Tibial nerve (tissue), 4 donors: ENCODE measurements at places on chromosomes 2 and 18.

DNA sequence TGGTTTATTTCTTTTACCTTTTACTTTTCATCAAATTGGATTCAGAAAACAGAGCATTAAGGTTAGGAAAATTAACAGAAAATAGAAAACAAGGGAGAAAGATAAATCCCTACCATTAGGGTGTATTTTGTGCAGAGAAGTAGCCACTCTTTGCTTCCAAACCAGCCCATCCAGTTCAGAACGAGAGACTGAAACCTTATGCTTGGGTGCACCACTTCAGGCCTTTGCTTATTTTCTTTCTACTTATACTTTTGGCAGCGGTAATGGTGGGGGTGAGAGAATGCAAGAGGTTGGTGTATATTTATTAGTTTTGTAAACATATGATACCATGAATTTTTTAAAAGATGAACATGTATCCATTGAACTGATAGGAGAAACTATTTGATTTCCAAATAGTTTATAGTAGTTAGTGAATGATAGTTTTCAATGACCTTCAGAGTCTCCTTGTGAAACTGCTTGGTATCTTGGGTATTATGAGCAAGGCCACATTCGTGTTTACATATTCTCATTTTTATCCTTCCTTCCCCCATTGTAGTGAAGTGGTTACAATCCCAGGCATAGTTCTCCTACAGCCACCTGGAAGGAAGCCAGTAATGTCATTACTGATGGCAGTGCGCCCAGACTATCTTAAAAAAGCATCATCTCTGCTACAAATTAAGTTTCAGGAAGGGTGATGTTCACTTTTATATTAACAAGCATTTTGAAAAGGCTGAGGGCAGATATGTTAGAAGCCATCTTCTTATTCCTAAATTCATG, 60.8 kb downstream of the MFSD6 start:
- peak; percentile 63 for DNase-seq

DNA sequence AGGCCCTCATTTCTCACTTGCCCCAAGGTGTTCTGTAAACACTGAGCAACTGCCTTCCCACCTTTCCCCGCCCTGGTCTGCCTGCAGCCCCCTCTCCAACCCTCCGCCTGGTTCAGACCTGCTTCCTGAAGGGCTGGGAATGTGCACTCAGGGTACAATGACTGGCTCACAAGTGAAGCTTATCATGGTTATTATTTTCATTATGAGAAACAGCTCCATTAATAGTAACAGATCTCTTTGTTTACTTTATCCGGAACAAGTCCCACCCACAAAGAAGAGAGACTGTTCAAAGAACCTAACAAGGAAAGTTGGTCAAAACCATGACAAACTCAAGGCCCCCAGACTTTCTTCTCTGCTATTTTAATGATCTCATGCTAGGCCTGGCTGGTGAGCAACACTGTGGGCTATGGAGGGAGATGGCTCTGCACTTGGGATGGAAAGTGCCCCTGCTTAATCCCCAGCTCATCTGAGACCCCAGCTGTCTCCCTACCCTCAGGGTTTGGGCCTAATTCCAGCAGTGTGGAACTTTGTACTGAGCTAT, 36.7 kb downstream of the ARHGAP25 start:
- DNase-seq, result no peak

- DNase-seq, result no peak
These were observed 58.8 kb downstream of the FECH start for GRCh38 chr18:57527556-57528229.

DNA sequence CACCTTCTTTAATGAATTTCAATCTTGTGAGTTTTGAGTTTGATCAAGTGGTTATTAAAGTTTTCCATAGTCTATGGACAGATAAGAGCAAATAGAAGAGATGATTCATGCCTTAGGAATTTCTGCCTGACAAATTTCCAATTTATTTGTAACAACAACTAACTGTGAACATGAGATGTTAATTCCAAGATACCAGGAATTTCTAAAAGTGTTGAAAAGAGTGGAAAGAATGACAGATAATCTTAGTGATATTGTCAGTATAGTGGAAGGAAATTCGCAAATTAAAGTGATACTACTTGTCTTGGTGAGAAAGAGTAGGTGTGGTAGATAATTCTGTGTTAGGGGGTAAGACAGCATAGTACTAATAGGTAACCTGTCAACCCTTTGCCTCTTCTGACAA, 82.4 kb downstream of the AGPS start:
- DNase-seq, result no peak

GRCh38 chr18:41406834-41407233, 548.2 kb upstream of the PIK3C3 start:
- DNase-seq, result no peak

GRCh38 chr2:231111987-231112386, 12.9 kb downstream of the HTR2B start:
- DNase-seq, result no peak

DNA sequence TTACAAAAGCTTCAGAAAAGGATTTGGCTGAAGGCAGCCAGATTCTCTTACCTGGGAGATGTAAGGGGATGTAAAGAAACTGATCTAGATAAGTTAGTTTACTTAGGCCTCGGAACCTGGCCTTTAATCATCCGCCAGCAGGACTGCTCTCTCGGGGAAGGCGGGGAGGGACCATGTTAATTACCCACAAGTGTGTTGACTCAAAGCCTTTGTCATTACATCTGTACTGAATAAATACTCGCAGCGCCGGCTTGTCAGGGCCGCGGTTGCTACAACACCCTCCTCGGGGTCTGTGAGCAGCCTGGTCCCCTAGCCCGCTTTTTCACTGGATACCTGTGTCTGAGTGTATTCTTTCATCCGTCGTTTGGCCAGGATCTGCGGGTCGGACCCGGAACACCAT, 6.7 kb downstream of the CHMP3 start:
- no peak for DNase-seq

DNA sequence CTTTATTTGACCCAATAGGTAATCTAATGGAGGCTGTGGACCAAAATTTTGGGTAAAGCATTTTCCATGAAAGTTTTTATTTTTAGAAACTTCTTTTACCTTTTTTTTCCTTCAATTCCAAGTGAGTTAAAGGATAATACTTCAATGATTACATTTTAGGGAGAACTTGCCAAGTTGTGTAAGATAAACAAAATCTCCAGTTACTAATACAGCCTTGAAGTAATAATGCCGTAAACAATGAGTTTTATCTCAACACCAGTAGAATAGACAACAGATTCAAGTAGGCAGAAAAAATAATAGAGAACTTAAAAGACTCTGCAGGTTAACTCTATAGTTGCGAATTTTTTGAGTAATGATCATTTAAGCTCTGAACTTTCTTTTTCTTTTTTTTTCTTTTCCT, 807.4 kb downstream of the CNTNAP5 start:
- no peak for DNase-seq

- DNase-seq, result no peak
These were observed 316 bp downstream of the WDR12 start for GRCh38 chr2:202911203-202911511.

GRCh38 chr2:46339676-46340459, 42.7 kb downstream of the EPAS1 start:
- DNase-seq, result no peak

GRCh38 chr2:109351164-109351756, 222.3 kb downstream of the SH3RF3 start:
- no peak for DNase-seq

- peak; percentile 61 for DNase-seq
These were observed at the start of gene PLEK for GRCh38 chr2:68365087-68365486. PLEK (plus strand) TSS chr2:68365282; CDS start chr2:68365352, 70 bp downstream.

DNA sequence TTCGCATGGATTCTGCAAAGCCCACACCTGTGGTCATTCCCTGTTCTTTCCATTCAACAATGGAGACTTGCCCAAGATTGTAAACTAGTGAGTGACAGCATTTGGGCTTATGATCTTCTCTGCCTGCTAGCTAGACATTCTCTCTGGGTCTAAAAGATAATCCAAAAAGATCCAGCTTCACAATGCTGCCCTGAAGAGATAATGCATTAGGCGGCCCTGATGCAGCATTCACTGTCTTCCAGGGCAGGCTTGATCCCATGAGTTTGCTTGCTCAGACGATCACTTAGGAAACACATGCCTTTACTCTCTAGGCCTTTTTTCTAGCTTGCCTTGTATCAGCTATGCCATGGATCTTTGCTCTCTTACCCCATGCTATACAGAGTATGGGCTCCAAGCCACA, 196.1 kb downstream of the SETBP1 start:
- DNase-seq, result no peak

DNA sequence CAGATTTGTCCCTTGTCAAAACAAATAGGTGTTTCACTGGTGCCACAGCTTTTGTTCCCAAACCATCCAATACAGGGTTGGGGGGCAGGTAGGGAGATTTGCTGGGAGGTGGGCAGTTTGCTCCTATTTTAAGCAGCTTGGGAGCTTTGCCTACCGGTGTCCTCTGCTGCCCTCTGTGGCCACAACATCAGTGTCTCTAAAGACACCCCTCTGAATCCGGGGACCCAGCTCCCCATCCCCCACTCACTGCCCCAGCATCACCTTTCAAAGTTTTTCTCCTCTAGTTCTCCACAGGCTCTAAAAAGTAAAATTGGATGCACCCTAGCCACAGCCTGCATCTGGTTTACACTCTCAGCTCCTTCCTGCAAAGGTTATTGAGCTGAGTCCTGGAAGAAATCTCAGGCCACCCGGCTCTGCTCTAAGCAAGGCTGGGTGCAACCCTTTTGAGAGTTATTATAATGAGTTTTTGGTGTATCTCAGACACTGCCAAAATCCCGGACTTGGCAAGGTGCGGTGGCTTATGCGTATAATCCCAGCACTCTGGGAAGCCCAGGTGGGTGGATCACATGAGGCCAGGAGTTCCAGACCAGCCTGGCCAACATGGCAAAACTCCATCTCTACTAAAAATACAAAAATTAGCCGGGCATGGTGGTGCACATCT, 2.9 kb upstream of the EPAS1 start:
- DNase-seq, result no peak

- no peak for DNase-seq
These were observed 45.4 kb downstream of the TTN start for GRCh38 chr2:178761759-178762371.

GRCh38 chr2:32624812-32625211, 3.0 kb upstream of the TTC27 start:
- no peak for DNase-seq

DNA sequence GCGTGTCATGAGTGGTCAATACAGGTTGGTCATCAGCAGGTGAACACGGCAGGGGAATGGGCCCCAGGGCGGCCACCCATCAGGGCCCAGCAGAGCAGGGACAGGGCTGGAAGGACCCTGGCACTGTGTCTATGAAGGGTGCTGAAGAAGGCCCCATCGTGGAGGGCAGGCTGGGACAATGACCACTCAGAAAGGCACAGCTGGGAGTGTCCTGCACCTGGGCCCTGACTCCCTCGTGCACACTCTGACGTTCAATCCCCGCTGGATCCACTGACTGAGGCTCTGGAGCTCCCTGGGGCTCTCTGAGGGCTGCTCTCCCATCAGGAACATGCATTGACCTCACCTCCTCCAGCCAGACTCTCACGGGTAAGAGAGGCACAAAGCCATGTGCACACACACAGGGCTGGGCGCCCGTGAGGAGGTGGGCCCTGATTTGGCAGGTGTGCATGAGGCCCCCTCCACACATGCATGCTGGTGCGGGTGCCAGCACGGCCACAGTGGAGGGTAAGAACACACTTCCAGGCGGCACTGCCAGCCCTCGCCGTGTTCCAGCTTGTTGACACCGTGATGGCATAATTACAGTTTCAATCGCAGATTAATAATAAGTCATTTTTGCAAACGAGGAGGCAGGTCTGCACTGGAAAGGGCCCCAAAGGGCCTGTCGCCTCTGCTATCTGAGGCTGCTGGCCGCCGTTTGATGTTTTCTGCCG, 58.5 kb downstream of the SMAD7 start:
- DNase-seq, result no peak

DNA sequence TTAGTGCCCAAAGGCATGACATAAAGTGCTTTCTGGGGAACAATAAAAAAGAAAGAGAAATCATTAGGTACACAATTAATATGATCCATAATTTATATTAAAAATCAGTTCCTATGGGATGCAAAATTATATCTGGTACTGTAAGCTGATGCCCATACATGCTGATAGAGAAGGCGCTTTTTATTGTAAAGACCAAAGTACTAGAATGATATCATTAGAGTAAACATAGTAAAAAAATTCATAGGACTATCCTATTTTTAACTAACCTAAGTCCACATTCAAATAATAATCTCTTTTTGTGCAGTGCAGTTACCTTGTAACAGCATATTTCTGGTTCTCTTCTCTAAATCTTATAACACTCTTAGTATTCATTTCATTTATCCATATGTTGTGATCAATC, 252.2 kb downstream of the ASXL3 start:
- no peak for DNase-seq

GRCh38 chr18:61939046-61939674, 46.4 kb upstream of the RNF152 start:
- DNase-seq, result no peak

GRCh38 chr2:201114846-201115245, 1.1 kb upstream of the CFLAR start:
- DNase-seq, result no peak

GRCh38 chr2:31087491-31087890, 50.7 kb downstream of the GALNT14 start:
- no peak for DNase-seq

- DNase-seq, result no peak
These were observed 19.4 kb downstream of the DYTN start for GRCh38 chr2:206698811-206699210.

DNA sequence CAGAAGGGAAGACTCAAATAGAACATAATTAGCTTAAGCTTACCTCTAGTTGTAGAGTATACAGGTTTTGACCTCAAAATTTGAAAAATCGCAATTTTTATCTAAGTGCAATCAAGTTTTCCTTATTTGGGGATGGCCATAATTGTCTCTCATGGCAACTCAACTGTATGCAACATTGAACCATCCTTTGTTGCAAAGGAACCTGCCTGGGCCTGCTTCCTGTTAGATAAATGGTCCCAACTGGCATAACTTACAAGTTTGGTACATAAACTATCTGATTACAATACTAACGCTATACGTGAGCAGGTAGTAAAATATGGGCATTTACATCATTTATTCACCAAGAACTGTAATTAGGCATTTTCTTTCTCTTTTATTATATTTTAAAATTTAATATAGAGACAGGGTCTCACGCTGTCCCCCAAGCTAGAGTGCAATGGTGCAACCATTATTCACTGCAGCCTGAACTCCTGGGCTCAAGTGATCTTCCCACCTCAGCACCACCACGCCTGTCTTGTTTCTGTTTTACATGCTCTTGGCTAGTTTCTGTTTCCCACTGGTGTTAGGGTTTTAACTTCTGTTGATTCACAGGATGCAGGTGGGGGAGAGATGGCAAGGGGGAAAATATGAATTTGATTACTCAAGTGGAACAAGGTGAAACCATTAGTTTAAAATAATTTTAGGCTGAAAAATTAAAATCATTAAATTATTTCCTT, 55.3 kb upstream of the B3GNT2 start:
- no peak for DNase-seq

DNA sequence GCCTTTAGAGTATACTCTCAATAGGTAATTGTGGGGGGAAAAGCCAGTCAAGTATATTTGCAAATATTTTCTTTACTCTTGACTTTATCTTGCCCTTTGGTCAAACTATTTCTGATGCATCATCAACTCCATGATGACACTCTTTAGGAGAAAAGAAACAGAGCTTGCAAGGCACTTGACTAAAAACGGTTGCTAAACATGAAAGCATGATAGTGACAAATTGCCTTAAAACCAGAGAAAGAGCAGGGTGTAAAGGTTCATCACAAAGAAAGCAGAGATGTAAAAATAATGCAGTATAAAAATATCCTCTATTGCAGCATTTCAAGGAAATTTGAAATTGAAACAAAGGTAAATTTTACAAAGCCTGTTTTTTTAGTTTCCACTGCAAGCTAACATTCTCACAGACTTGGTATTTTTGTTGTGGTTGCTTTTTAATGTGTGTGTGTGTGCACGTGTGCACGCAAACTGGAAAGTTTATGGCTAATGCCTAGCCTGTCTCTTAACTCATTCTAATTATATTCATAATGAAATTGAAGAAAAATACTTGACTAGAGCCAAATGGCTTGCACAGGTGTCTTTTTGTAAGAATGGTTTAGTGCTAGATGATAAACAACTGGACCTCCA, 503.6 kb downstream of the ARHGAP15 start:
- no peak for DNase-seq
